ENCODE measurements at places on chromosomes 4 and X.

DNA sequence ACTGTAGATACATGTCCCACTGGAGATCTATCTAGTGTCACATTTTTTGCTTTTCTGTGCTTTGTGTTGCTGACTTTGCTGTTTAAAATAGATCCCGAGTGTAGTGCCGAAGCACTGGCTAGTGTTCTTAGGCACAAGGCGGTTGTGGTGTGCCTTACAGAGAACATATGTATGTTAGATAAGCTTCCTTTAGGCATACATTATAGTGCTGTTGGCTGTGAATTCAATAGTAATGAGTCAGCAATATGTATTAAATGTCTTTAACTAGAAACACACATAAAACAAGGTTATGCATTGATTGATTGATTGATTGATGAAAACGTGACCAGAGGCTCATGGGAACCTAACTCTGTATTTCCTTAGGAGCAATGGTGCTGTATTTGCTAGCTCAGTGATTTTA, 56.2 kb downstream of the COX7B2 start:
- no peak for DNase-seq

GRCh38 chr4:141465171-141465570, 171.2 kb upstream of the IL15 start:
- no peak for DNase-seq

DNA sequence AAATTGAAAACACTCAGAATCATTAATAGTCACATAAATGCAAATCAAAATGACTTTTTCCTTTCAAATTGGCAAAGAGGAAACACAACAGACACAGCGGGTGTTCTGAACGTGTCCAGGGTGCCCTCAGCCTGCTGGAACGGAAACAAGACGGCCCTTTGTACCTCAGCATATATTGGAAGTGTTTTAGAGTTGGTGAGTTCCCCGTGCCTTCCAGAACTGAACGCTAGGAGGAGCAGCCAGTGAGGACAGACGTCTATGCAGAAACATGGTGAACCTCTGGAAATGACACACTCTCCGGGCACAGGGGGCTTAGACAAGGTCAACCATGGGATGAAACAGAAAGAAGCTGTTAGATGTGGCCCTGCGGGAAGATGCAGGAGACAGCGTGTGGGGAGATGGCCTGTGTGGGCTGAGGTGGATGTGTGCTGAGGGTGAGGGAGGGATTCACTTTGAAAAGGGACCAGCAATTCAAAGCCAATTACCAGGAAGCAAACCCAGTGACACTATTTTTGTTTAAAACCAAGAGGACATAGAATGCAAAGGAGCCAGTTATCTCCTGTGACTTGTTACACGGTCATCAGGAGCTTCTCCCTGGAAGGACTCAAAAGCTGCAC, 40.4 kb downstream of the RNF212 start:
- DNase-seq: peak; percentile 20

GRCh38 chr4:118180776-118181175, 146.5 kb downstream of the NDST3 start:
- no peak for DNase-seq

DNA sequence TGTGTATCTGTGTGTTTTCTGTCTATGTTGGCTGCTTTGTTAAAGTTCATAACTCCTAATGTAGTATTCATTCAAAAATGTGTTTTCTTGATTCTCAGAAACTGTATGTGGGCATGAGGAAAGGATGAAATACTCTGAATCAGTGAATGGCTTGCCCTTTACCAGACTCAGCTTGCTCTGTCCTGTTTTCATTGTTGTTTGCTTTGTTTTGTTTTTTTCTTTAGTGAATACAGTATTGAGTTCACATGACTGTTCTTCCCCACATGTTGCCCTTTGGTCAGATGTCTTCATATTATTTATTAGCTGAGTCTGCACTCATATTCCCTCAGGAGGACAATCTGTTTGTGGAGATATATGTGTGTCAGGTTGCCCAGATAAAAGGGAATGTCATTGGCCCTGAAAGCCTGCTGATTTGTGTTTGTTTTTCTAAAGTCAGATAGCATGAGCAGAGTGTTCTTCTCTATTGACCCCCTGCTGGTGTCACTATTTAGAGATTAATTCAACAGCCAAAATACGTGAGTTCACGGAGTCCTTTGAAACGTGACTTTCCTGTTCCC, 1184.4 kb downstream of the RPA4 start:
- no peak for DNase-seq

DNA sequence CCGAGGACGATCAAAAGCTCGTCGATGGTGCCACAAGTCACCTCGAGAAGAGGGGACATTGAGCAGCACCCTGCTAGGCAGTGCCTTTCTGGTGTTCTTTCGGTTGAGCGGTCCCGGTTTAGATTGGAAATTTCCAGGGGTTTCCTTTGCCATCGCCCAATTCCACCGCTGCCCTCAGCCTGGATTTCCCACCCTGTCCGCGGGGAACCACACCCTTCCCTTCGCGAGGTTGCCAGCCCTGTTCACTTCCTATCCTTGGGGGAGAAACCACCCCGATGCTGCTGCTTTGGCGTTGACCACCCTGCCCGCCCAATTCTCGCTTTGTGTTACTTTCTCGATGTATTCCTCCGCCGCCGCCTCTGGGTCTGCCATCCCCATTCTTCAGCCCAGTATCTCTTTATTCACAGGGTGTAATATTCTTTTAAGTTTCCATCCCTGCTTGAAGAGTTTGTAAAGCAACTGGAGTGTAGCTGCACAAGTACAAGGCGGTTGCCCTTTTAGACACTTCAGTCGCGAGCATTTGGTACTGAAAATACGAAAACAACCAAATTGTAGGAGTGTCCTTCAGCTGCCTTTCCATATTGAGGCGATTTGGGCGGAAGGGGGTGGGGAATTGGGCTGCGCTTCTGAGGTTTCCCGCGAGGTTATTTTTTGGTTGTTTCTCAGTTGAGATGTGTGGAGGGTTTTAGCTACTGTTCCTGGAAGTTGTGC, 1.1 kb downstream of the OGT start:
- peak; percentile 52 for DNase-seq

GRCh38 chrX:135384161-135384836, 37.4 kb upstream of the SMIM10L2A start:
- no peak for DNase-seq

DNA sequence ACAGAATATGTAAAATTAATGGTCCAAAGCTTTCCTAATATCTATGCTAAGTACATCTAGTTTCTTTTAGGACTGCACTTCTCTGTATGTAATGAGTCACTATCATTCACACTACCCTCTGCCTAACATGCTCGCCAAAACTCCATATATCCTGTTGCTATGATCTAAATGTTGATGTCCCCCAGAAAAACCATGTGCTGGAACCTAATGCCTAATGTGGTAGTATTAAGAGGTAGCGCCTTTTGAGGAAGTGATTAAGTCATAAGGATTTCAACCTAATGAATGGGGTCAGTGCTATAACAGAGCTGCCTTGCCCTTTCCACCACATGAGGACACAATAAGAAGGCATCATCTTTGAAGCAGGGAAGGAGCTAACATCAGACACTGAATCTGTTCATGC, 34.9 kb upstream of the NFKB1 start:
- DNase-seq: no peak

GRCh38 chr4:145904413-145905177, 34.0 kb downstream of the ZNF827 start:
- DNase-seq: no peak

GRCh38 chrX:71919431-71919830, 8.8 kb downstream of the NHSL2 start:
- no peak for DNase-seq

GRCh38 chr4:77662396-77662795, 56.8 kb downstream of the CXCL13 start:
- no peak for DNase-seq

DNA sequence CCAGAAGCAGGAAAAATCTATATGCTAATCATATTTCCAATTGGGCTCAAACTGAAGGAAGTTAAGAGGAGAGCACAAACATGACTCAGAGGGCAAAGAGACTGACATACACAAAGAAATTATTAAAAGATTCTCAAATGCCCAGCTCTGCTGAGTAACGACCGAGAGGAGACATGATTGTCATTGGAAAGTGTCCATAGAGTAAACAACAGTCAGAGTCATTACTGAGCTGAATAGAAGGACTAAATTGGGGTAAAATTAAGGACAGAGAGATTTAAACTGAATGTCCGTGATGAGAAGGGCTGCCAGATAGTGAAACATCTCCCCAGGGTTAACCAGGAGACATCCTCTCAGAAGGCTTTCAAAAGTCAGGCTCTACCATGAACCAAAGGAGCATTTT, 111.2 kb upstream of the GALNT7 start:
- no peak for DNase-seq

GRCh38 chr4:189204616-189205015, 736.1 kb upstream of the FRG1 start:
- no peak for DNase-seq

- no peak for DNase-seq
Observed at GRCh38 chr4:54098375-54098774, 1.6 kb upstream of the GSX2 start.

DNA sequence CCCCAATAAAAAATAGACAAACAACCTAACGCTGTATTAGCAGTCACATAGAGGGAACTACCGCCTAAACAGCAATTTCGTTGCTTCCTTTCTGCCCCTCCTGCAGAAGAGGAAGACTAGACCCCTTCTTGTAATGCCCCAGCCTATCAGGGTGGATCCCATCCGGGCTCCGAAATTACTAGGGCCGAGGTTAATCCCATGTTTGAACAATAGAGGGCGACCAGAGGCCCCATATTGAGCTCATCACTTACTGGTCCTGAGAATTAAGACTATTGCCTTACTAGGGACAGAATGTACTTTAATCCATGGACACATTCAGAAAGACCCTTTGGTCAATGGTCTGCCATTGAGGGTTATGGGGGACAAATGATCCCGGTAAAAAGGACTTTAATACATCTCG, 11.8 kb upstream of the ZNF630 start:
- DNase-seq: peak; percentile 28

GRCh38 chr4:8905226-8905772, 33.7 kb upstream of the HMX1 start:
- no peak for DNase-seq

GRCh38 chr4:34158878-34159277, 2085.4 kb downstream of the ARAP2 start:
- DNase-seq: no peak

- DNase-seq: no peak
Observed at GRCh38 chr4:158811704-158812103, 42.9 kb downstream of the FNIP2 start.

GRCh38 chrX:96569034-96569433, 115.6 kb upstream of the DIAPH2 start:
- DNase-seq: no peak
